Activated T-cell treated with anti-CD3 and anti-CD28 coated beads, Interleukin-2, amount 50 U/mL, for 72 hours (primary cell): ENCODE measurements at places on chromosomes 11 and 22. TPM values are rescaled to one million over a fixed set of nuclear protein-coding genes. Genes with fewer than 3 reads are reported as not detected.

Gene LGR4
- total RNA-seq = 0.05 TPM

Gene PIH1D2
- total RNA-seq = 0.39 TPM

DNA sequence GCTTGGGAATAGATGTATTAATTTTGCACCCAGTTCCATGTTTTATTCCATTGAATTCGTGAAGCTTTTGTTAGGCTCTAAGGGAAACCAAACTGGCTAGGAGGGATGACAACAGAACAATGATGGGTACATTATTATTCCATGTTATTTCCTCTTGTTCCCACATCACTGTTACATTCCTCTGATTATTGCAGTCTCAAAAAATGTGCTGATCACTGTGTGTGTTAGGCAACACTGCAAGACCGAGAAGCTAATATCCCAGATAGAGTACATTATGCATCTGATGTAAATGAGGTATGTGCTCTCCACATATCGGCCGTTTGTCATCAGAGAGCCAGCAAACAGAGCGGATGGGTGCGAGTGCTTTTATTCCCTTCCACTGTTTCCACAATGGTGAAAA lies 327.9 kb downstream of the SOX6 start:
- no peak overlapping the region for H3K4me3 ChIP-seq
- H3K27ac ChIP-seq = no peak overlapping the region
- H3K36me3 ChIP-seq = no peaks in the 10 kb centered on the region
- H3K4me1 ChIP-seq = no peaks in the 10 kb centered on the region
- no peaks in the 10 kb centered on the region for H3K27me3 ChIP-seq
- no peak for DNase-seq

GRCh38 chr11:76235233-76236091 lies 29.2 kb upstream of the WNT11 start:
- peak overlapping the region; percentile 94 for H3K27ac ChIP-seq
- no peaks in the 10 kb centered on the region for H3K36me3 ChIP-seq
- H3K27me3 ChIP-seq = no peaks in the 10 kb centered on the region
- peaks cover 48% of the 10 kb centered on the region for H3K4me1 ChIP-seq
- DNase-seq = peak; percentile 93

- H3K27ac ChIP-seq = no peak overlapping the region
- peak overlapping the region; percentile 84 for H3K4me3 ChIP-seq
- H3K36me3 ChIP-seq = no peaks in the 10 kb centered on the region
- H3K4me1 ChIP-seq = peaks cover 41% of the 10 kb centered on the region
Observed at GRCh38 chr22:44669561-44669976, 32.4 kb upstream of the PRR5 start.
